ENCODE measurements at places on chromosomes 2 and 18.
A peak's percentile ranks its signal among the peaks of the same experiment; 100 is the strongest.

DNA sequence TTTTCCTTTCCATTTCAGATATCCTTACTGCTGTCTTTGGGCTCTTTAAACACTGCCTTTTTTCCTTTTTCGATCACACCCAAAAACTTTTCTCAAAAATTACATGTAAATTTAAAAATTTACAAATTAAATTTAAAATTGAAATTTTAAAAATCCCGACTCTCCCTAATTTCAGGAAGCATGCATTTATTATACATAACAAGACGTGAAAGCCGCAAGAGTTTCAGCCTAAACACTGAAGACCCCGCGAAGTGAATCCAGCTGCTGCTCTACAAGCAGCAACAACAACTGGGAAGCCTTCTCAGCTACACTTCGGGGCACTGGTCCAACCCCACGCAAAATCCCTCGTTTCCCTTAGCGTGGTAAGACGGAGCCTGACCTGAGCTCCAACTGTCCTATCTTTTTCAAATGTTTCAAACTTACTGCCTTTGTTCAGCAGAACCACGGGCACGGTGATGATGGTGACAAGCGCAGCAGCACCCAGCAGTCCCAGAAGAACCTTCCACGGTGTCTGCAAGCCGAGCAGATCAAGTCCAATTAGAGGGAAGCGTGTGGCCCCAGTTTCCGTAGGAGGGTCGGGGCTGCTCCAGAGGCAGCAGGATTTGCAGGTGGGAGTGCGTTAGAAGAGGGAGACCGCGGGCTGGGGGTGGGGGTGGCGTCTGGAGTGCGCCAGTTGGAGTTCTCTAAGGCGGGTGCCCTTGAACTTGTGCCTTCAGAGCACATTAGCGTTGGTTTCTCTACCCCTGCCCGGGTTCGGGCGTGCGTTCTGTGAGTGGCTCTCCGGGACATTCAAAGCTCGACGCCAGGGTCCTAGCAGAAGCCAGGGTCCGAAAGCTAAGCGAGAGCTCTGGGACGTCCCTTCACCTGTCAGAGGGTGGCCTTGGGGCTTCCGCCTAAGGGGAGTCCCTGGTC is 783 bp downstream of the DPP4 start:
- peak; percentile 37 for DNase-seq

GRCh38 chr18:8218197-8218596 is 391.0 kb upstream of the RAB12 start:
- DNase-seq, result no peak

DNA sequence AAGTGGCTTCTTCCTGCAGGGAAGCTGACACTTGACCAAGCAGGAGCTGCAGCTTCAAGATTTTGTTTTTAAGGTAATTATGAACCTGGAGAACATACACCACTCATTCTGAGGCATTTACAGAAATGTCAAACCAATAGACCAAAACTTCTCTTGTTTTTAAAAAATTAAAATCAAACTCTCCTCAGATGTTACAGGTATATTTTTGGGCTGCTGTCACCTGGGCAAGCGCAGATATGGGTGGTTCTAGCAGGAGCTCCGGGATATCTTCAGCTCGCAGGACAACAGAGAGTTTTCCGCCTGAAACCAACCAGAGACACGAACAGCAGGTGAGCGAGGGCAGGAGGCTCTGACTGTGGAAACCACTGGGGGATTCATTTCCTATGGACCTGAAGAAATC is 4.1 kb downstream of the LCT start:
- DNase-seq, result no peak

DNA sequence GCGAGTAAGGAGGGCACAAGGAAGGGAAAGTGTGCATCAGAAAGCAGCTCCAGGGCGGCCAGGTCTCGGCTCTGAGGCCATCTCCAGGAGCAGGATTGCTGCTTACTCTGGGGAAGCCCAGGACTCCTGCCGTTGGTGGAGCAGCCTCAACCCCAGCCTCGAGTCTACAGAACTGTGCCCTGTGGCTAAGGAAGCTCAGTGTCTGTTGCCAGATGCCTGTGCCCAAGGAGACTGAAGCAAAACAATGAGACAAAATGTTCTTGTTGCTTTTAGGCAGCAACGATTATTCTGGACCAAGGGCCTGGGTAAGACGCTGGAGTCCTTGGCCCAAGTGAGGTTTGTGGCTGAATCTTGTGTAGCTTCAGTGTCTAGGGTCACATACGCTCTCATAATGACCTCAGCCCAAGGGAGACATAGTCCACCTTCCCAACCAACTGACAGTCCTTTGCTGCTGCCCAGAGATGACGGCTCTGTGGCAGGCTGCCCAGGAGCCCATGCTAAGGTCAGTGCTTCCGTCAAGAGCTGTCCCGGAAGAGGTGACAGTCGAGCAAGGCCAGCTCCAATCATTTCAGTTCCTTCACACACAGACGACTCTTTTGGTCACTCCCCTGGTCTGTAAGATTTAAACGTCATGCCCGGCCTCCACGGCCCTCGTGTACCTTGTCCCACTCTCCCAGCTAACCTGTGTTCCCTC is 223.8 kb downstream of the TTC32 start:
- DNase-seq, result no peak
